Activated CD8-positive, alpha-beta memory T cell treated with anti-CD3 and anti-CD28 coated beads for 1 hour (primary cell): ENCODE measurements at places on chromosomes 5 and 9.

DNA sequence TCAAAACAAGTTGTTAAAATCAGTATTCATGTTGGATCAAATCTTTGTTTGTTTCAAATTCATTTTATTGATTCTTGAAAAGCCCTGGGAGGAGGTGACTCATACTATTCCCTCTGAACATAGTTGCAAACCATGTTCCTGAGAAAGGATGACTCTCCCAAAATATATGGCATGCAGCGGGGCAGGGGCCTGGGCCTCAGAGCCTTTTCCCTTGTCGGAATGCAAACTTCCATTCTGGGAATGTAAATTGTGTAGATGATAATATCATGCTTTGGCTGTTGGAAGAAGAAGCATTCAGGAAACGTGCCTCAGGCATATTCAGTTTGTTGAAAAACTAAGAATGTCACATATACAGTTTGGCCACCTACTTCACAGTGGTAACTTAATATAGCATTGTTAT lies 242.0 kb downstream of the AUH start:
- no peak for DNase-seq

- no peak for DNase-seq
These were observed 249.0 kb downstream of the ARHGAP26 start for GRCh38 chr5:143019157-143019556.

GRCh38 chr9:127201731-127202130 lies 62.8 kb upstream of the GARNL3 start:
- no peak for DNase-seq

DNA sequence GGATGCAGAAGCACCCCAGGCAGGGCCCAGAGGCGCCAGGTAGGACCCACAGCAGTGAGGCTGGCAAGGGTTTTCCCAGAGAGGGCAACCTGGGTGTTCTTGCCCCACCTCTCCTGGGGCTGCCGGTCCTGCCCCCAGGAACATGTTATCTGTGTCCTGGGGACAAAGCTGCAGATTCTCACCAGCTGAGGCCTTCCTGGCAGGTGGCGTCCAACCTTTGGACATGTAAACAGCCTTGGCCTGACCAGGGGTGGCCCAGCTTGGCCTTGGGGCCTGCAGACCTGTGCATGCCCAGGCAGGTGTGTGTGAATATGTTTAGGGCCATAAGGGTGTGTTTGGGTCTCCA lies 101.8 kb upstream of the LARP1 start:
- no peak for DNase-seq

GRCh38 chr9:71249729-71250317 lies 128.4 kb upstream of the TRPM3 start:
- DNase-seq = no peak

GRCh38 chr5:98365126-98365525 lies 408.3 kb upstream of the RGMB start:
- DNase-seq = no peak

DNA sequence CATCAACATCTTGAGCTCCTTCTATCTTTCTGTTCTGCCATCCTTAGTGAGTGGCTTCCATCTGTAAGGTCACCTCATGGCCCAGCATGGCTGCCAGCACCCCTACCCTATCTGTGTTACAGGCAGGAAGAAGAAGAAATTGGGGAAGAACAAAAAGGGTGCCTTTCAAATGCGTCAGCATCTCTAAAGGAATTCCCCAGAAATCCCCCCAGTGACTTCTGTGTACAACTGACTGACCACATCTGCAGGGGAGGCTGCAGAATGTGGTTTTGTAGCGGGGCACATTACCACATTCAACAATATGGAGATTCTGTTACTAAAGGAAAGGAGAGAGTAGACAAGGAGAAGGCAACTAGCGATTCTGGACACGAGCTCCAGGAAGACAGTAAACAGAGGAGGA lies 40.1 kb downstream of the ALG2 start:
- no peak for DNase-seq

- DNase-seq = no peak
These were observed 661.6 kb upstream of the C9orf72 start for GRCh38 chr9:28234894-28235277.

- no peak for DNase-seq
These were observed 73.5 kb downstream of the CYFIP2 start for GRCh38 chr5:157339409-157339808.

GRCh38 chr9:87587356-87587745 lies 89.7 kb downstream of the DAPK1 start:
- no peak for DNase-seq

GRCh38 chr9:87557996-87558395 lies 60.3 kb downstream of the DAPK1 start:
- DNase-seq = no peak
